ENCODE measurements at places on chromosomes 3 and 15. TPM values are rescaled to one million over a fixed set of nuclear protein-coding genes. Genes with fewer than 3 reads are reported as not detected.

PLIN1 gene
- total RNA-seq, result 1.5 TPM

CATSPER2 gene
- 5.7 TPM for total RNA-seq

CNTN3 gene
- 22.3 TPM for total RNA-seq

GSK3B gene
- 91.6 TPM for total RNA-seq

CPNE9 gene
- total RNA-seq, result 3.8 TPM

CTDSPL2 gene
- total RNA-seq, result 174 TPM
